ENCODE measurements at places on chromosomes 1 and 21.

DNA sequence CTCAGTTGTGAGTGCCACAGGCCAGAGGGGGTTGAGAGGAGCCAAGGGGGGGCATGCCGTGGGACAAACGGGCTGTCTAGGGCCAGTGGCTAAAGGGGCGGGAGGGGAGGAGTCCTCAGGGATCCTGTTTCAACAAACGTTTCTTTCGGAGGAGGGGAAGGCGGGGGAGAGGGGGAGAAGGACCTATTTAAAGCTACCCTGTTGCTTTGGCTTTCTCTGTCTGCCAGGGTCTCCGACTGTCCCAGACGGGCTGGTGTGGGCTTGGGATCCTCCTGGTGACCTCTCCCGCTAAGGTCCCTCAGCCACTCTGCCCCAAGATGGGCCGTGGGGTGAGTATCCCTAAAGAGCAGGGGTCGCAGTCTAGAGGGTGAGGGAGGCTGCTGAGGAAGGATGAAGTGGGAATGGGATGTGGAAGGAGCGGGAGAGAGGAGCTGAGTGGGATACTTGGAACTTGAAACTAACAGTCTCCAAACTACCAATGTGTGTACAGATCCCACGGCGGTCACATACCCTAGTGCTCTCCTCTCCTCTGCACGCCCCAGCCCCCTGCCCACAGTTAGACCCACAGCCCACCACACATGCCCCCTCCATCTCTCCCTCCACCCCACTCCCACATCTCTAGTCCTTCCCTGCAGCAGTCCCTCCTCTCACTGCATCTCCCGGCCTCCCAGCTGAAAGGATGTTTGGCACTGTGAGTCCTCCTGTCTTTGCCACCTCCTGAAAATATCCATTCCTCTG, at the start of gene ATP1A2:
Gene ATP1A2, plus strand, starts transcription at position 215 of the 738 bp plus-strand sequence. Its CDS starts 103 bp downstream, at position 318.
- DNase-seq: no peak

- DNase-seq: peak; percentile 62
Measured at GRCh38 chr1:163056831-163057230, 12.3 kb upstream of the RGS4 start.

DNA sequence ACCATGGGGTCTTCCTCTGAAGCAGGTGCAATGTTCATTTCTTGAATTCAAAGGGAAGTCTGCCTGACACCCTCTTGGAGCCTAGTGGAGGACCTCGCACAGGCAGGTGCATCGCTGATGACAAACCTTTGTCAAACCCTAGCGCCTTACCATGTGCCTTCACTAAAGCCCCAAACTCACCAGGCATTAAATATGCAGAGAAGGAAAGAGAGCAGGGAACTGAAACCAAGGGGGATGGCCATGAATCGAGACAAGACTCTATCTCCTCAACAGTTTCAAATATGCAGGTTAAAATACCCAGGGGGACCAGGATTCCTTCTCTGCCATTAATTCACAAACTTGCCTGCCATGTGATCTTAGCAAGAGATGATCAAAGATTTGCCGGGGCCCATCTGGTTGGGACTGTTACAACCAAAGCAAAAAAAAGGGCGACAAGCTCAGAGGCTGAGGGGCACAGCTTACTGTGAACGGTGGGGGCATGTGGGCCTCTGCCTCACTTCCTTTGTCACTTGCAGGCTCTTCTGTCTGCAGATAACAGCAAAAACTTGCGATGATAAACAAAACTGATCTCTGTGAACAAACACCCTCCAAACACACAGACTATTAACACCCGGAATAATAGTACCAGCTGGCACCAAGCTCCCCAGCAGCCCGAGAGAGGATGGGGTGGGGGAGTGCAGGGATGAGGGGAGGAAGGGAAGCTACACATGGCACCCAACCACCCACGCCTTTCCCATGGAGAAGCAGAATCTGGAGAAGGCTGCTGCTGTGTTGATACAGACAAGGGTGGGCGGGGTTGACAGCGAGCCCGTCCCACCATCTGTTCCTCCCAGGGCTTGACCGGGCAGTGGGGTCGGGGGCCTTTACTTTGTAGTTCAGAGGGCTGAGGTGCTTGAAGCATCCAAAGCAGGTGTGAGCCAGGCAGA, 33.9 kb downstream of the TMEM63A start:
- DNase-seq: no peak

DNA sequence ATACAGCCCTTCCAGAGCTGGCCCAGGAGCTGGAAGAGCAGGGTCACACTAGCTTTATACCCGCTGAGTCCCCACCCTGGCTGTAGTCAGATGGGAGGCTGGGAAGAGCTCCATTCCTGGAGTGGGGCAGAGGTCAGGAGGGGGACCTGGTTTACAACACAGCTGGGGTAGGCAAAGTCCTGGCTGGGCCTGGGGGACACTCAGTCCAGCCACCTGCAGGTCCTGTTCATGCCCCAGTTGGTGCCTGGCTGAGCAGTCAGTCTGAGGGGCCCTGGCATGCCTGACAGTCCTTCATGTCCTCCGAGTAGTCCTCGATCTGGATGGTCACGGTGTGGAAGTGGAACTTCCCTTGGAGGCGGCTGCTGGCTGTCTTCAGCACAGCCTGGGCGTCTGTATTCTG, 7.0 kb downstream of the SLC30A2 start:
- DNase-seq: no peak

DNA sequence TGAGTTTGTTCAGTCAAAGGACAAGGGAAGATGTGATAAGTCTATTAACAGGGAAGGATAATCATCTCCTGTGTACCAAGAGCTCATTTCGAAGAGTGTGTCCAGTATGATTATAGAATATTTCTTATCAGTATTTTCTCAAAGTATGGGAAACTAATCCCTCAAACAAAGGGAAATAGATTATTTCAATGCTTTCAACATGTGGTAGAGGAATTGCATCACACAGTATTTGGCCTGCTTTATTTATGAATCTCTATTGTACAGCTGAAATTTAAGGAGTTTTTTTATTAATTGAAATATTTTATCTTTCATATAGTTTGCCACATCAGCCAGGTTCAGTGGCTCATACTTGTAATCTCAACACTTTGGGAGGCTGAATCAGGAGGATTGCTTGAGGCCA, 151.0 kb downstream of the CLEC20A start:
- no peak for DNase-seq

Measured in fibroblast of skin of right quadriceps (primary cell).